Thyroid gland (tissue), 4 donors: ENCODE measurements at places on chromosomes 3 and 15.
A peak's percentile ranks its signal among the peaks of the same experiment; 100 is the strongest.

DNA sequence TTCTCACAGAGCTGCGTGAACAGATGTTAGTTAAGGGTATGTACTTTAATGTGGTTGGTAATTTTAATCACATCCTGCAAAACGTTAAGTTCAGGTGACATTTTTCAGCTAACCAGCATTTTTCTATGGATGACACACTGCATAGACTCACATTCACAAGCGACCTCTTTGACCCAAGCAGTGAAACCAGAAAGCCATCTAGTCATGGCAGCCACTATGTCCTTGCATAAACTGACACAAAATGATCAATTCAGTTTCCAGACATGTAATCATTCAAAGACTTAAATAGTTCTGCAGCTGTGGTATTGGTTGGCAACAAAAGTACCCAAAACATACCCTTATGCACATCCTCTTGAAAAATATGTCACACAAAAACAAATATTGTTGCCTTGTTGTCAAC is 7.4 kb upstream of the CAPN7 start:
- no peak for DNase-seq

DNA sequence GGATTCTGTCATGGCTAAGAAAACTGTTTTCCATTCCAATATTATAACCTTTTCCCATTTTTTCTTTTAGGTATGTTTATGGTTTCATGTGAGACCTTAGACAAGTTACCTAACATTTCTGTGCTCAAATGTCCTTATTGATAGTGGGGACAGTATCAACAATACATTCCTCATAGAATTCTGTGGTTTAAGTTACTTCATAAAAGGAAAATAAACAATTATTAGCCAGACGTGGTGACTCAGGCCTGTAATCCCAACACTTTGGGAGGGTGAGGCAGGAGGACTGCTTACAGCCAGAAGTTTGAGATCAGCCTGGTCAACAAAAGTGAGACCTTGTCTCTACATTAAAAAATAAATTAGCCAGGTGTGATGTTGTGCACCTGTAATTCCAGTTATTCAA is 436.8 kb upstream of the CNTN4 start:
- no peak for DNase-seq

GRCh38 chr15:28109626-28110455 is 10.7 kb upstream of the OCA2 start:
- no peak for DNase-seq

DNA sequence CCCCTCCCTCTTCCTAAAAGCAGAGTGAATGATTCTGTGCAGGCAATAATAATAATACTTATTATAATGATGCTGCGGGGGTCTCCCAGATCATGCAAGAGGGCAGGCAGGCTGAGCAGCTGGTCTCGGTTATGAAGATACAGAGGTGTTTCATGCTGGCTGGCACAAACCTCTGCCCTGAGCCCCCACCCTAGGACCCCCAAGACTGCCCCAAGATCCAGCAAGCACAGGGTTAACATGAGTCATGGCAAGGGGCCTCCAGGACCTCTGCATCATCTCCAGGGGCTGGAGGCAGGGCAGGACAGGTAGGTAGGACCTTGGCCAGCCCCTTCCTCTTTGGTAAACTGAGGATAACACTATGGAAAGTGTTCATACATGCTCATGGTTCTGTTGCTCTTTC is 2.7 kb downstream of the MGLL start:
- no peak for DNase-seq

- peak; percentile 19 for DNase-seq
Observed at GRCh38 chr3:72891053-72891855, 3.4 kb downstream of the GXYLT2 start.

DNA sequence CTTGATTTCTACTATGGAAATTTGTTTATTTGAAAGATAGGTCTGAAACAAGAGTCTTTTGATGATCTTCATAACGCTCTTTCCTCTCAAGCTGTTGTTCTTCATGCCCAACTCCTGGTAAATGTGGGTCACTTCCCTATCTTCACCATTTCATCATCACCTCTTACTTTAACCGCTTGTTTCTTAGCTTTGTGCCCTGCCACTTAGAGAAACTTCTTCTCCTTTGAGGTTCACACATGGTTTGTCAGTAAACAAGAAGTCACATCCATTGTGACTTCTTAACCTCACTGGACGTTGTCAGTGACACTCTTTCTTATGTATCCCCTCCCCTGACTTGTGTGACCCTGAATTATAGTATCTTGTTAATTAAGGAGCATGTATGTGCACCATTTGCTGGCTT is 16.9 kb upstream of the P2RY13 start:
- no peak for DNase-seq

DNA sequence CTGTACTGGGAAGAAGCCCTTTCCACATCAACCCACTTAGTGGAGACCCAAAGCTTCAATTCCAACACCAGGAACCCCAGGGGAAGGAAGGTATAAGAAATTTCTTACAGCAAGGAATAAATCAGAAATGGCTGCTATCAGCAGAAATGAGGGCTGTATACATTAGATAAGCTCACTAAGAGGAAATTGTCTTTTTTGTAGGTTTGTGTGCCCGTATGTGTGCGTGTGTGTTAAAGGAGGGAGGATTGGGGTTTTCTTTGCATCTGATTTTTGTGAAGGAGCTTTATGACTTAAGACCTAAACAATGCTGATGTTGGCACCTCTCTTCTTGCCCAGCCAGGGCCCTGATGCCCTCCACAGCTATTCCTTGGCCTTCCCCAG is 18.6 kb downstream of the ARRDC4 start:
- no peak for DNase-seq

GRCh38 chr15:94845390-94845716 is 614.0 kb downstream of the MCTP2 start:
- no peak for DNase-seq

DNA sequence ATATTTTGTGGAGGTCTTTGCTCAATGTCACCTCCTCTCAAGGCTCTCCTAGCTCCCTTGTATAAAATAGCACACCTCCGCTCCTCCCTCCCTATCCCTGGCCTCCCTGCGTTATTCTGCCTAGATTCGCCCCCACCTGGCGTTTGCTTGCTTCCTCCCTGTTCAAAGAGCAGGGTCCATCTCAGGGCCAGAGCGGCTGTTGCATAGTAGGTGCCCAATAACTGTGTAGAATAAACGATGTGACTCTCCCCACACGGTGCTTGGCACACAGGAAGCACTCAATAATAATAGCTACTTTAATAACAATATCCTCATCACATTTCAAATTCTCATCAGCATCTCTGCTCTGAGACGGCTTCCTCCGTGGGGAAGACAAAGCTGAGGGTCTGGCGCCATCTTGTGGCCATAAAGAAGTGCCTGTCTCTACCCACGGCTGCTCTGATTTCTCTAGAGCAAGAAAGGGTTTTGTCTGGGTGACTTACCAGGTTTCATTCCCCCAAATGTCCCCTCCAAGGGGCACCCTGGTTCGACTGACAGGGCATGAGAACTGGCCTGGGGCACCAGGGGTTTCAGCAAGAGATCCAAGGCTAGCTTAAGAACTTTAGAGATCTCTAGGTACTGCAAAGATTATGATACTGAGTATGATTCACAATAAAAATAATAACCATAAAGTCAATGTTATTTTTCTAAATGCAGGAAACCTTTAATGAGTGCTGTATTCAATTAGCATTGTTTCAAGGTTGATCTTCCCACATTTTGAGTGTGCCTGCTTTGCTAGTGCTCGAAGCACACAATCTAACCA is 16.1 kb downstream of the CD276 start:
- DNase-seq: peak; percentile 81

GRCh38 chr3:112770951-112771350 is 75.7 kb downstream of the CD200R1L start:
- no peak for DNase-seq

- DNase-seq: no peak
Observed at GRCh38 chr3:190252080-190252479, 70.2 kb downstream of the CLDN1 start.

DNA sequence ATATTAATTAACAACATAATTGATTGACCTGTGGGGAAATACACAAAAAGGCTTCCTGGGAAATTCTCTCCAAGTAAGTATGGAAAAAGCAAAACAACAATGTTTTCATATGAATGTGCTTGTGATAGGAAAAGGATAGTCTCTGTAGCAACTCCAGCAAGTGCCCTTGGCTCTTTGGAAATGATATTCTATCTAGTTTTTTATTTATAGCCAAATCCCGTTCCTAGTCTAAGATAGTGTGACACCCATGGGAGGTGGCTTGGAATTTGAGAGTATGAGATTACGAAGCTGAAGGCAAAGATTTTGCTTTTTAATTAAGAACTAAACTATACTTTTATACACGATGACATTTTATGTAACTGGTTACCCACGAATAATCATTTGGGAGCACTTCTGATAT is 119.9 kb downstream of the PDZRN3 start:
- DNase-seq: no peak

DNA sequence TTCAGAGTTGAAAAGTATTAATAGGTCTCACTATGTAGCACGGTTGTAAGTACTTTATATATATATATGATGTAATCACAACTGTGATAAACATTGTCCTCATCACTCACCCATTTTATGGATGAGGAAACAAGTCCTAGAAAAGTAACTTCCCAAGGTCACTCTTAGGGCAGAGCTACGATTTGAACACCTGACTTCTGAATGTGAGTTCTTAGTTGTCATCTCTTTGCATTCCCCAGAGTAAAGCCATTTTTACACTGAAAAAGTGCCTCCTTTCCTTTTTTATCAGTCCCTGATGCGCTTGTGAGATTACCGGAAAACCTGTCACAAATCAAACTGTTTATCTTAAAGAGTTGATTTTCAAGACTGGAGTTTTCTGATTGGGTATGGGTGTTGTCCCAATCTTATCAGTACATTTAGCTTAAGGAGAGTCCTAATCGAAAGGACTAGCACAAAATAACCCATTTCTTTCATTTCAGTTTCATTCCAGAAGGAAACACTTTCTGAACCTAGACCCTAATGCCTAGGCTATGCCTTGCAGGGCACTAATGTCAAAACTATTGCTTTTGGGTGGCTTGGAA is 2.3 kb upstream of the EDEM1 start:
- DNase-seq: no peak

DNA sequence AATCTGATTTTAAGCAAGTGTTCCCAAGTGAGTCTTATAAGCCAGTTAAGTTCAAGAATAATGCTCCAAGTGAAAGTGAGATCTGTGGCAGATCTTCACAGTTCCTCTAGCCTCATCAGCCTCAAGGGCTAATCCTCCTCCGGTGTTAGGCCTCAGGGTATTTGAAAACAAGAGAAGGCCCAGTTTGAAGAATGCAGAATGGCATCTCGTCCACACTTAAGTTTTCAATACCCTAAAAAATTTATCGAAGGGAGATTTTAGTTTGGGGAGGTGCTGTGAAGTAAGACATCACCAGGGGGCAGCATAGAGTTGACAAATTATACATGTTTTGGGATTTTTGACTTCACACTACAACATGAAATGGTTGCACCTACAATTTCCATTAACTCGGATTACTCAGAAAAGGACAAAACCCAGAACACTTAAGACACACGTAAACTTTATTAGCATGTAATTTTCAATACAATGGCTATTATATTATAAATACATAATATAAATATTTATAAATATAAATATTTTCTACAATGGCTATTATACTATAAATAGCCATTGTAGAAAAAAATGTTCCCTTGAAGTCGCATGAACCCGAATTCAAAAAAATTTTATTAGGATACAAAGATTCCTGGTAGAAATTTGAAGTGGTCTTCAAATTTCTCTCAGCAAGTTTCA is 2.3 kb upstream of the TMEM266 start:
- DNase-seq: peak; percentile 12

GRCh38 chr3:132038198-132038825 is 3.5 kb upstream of the CPNE4 start:
- no peak for DNase-seq

DNA sequence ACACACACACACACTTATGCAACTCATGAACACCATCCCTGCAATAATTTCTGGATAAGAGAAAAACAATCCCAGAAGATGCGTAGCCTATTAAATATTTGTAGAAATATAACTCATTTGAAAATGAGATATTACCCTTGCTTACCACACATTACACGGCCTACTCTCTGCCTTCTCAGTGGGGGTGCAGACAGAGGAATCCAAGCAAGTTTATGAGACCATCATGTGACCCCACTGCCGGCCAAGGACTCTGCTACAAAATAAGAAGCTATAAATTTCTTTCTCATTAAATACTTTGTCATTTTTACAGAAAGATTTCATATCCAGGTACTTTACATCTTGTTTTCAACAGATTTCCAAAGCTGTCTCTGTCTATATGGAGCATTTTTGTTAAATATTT is 286.3 kb downstream of the ZNF385D start:
- DNase-seq: no peak

DNA sequence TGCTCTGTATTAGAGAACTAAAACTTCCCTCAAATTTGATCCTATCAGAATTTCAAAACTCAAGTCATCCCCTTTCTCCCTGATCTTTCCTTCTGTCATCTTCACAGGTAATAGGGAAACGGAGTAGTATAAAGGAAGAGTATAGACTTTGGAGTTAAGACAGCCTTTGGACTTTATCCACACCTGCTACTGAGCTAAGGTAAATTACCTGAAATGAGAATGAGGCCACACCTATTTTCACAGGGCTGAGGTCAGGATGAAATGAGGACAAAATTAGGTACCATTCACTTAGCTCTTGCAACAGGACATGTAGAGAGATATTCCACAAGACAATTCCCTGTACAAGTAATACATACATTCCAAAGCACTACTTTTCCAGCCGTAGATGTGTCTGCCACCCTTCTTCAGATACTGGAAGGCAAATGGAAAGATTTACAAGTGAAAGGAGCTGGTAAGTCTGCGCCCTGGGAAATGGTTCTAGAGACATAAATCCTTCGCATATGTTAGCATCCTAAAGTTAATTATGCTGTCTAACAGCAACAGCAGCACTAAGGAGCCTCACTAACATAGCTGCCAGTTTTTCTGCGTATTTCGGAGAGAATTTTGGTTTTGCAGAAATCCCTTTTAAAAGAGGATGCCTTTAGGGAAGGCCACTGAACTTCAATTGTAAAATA is 461.8 kb downstream of the SHQ1 start:
- DNase-seq: no peak

- DNase-seq: peak; percentile 25
Observed at GRCh38 chr3:140051019-140051957, 116.3 kb downstream of the CLSTN2 start.

DNA sequence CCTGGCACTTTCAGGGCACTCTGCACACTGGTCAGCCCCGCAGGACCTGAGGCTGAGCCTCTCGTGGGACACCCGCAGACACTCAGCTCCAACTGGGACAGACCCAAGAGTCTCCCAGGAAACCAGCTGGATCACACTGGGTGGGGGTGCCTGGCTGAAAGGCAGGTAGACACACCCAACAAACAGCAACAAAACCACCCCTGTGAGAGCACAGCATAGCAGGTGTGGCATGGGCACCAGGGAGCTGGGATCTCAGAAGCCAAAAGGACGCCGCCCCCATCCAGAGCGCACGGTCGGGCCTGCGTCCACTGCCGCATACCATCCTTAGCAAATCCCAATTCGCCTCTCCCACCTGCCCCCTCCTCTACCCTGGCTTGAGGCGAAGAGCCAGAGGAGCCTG is 154.2 kb upstream of the LINGO1 start:
- DNase-seq: no peak

- peak; percentile 63 for DNase-seq
Observed at GRCh38 chr3:193704431-193704830, 111.4 kb downstream of the OPA1 start.

GRCh38 chr3:112005091-112005672 is 6.5 kb downstream of the TAGLN3 start:
- no peak for DNase-seq

GRCh38 chr3:158127250-158128219 is 17.6 kb downstream of the RSRC1 start:
- DNase-seq: no peak

- no peak for DNase-seq
Observed at GRCh38 chr15:64772488-64772887, 2.9 kb downstream of the RBPMS2 start.

GRCh38 chr3:141894524-141895176 is 18.2 kb downstream of the ATP1B3 start:
- DNase-seq: no peak

GRCh38 chr3:123392871-123393620 is 55.8 kb downstream of the ADCY5 start:
- no peak for DNase-seq
